ENCODE measurements at places on chromosomes 12 and 14.

DNA sequence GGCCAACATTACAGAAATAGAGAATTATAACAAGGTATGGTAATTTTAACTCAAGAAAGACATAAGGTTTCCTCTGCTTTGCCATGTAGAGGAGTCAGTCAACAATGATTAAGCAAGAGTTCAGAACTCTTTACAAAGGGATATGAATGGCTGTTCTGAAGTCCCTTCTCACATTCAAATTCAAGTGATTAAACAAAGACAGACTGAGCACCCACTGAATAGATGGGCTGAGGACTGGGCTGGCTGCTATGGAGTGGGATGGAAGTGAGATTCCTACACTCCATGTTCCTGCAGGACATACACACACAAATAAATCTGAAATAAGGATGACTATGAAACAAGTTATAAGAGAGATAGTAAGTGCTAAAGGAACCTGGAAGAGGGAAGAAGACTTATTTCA lies 199.0 kb upstream of the GRIP1 start:
- DNase-seq: no peak

DNA sequence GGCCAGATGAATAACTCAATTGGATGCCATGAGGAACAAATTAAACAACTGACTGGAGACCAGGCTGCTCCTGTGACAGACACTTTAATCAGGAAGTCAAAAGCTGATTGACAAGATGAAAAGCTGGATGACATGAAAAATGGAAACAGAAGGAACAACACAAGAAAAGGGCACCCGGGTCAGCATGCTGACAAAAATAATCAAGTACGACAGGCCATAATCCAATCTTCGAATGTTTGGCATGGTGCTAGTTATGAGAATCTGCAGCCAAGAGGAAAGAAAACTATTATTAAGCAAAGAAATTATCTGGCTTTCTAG lies 544.7 kb downstream of the ETNK1 start:
- no peak for DNase-seq

GRCh38 chr12:32120419-32120818 lies 13.8 kb downstream of the BICD1 start:
- no peak for DNase-seq

- no peak for DNase-seq
Observed at GRCh38 chr12:66275040-66275439, 27.3 kb upstream of the HELB start.

DNA sequence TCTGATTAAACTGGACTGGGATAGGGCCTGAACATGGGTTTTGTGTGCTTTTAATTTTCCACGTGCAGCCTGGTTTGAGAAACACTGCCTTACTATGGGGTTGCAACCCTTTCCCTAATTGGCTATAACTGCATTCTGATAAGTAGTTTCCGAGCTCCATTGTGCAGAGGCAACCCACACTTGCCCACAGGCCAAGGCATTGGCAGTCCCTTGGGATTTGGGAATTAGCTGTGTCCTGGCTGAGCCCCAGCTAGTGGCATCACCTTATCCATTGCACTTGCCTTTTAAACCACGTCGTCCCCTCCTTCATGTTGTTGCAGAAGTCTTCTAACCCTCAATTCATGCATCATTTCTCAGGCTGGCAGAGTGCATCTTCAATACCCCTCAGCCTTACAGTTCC lies 10.2 kb downstream of the VCPKMT start:
- no peak for DNase-seq

DNA sequence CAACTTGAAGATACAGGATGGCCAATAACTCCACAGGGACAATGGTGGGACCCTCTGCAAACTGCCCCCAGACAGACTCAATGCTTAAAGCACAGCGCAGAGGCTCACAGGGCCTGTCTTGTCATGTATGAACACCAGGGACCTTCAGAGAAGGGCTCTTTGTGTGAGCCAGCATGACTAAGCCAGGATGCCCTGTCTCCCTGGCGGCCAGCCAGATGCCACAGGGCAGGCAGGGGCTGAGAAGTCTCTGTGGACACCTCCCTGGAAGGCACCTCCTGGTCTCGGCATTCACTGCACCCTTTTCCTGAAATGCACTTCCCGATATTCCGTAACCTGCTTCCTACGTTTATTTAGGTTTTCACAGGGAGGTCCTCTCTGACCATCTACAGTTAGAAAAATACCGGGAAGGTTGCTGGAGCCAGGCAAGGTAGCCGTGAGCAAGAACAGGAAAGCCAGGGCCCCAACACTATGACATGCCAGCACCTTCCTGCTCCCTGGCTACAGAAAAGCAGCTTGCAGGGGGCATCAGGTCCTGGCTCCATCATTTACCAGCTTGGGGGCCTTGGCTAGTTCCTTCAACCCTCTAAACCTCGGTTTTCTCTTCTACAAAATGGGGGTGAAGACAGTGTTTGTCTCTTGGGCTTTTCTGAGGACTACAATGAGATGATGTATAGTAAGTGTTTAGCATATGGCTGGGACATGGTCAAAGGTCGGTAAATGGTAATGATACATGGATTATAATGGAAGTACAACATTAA lies 65.0 kb downstream of the PITPNM2 start:
- DNase-seq: no peak

GRCh38 chr14:64857979-64858744 lies 21.5 kb downstream of the SPTB start:
- DNase-seq: no peak

- DNase-seq: no peak
Observed at GRCh38 chr14:64634558-64634957, 69.7 kb upstream of the PLEKHG3 start.

DNA sequence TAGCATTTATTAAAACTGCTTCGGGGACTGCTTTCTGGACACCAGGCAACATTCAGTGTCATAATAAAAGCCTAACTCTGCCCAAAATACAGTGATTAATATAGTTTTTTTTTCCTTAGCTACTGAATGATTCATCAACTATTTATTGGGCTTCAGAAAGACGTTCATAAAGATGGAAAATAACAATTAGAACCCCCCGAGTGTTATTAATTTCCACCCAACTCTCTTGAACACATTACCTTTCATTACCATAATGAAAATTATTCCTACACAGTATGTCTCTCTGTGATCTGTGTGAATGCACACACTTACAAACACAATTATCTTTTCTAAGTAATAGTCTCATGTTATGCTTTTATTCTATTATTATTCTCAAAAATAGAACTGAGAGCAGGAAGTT lies 473.0 kb downstream of the ADAMTS20 start:
- no peak for DNase-seq

- DNase-seq: no peak
Observed at GRCh38 chr12:53617700-53618099, 8.5 kb downstream of the ATF7 start.

- DNase-seq: no peak
Observed at GRCh38 chr14:101501341-101501740, 60.0 kb upstream of the DIO3 start.

DNA sequence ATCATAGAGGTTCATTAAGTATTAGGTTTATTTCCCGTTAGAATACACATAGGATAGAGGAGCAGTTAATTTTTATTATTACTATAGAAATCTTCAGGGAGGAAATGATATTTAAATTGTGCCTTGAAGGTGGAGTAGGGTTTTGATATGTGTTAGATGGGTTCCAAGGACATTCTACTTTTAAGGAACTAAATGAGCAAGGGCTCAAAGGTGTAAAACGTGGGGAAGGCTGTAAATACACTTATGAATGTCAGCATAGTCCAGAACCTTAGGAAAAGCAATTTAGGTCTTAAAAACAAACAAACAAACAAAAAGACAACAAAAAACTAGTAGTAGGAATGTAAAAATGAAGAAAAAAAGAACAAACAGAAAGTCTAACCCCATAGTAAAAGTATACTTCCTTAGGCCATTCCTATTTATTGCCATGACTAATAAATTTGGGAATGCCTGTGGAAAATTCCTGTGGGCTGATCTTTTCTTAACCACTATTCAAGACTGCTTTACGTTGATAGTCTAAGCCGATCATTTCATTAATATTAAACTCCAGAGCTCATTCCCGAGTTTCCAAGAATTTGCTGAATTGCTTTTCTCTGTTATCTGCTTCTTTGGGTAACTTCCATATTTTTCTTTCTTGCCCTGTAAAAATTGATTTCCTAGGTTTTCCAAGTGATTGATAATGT lies 180.3 kb downstream of the RAD51B start:
- DNase-seq: no peak

DNA sequence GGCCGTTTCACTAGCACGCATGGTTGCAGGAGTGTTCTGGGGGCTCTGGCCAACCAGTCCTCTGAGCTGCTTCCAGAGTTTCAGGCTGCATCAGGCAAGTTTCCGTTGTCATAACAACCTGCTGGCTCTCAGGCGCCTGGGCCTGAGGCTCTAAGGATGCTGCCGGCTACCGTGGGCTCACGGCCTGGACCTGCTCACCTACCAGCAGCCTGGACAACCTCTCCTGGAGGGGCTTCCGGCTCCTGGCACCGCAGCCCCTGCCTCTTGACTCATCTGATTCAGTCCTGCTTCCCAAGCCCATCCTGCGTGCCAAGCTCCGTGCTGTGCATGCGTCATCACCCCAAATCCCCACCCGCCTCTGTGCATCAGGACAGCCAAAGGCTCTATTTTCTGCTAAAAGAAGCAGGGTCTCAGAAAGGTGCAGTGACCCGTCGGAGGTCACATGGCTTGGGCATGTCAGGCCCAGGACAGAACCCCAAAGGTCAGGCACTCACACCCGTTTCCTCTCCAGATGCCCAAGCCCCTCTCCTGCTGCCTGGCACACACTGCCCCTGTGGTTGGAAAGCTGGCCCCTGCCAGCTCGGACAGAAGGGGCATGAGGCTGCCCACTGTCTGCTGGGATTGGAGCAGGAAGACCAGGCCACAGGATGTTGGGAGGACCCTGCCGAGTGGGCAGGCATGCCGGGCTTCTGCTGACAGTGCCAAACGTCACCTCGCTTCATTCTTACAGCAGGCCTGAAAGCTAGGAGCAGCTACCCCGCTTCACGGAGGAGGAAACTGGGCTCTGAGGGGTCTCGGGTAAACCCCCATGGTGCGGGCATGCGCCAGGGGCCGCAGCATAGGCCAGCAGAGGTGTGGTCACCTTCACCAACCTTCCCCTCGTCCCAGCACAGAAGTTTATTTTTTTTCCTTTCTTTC lies 5.7 kb downstream of the BEGAIN start:
- DNase-seq: no peak

DNA sequence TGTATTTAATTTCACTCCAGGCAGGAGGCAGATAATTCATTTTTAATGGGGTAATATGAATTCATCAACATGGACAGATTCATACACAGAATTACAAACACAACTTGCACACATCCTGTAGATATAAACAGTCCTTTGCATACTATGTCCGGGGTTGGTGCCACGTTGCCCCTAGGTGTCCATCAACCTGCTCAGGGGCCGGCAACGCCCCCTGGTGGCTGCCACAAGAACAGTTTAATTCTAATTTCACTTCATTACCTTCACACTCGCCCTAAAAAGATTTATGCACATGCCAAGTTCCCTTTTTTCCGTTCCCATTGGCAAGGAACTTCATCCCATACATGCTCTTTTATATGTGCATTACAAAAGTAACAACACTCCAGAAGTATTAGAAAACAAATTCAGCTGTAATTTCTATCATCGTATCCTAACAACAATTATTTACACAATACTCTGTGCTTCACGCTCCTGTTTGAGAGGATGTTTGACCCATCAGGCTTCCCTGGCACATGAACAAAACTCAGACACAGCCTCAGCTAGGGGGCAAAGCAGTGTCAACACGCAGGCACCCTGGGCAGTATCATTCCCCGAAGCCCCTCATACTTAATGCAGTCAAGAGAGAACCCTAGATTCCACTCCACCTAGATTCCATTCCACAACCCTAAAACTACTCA lies 15.5 kb downstream of the MANSC1 start:
- peak; percentile 22 for DNase-seq

DNA sequence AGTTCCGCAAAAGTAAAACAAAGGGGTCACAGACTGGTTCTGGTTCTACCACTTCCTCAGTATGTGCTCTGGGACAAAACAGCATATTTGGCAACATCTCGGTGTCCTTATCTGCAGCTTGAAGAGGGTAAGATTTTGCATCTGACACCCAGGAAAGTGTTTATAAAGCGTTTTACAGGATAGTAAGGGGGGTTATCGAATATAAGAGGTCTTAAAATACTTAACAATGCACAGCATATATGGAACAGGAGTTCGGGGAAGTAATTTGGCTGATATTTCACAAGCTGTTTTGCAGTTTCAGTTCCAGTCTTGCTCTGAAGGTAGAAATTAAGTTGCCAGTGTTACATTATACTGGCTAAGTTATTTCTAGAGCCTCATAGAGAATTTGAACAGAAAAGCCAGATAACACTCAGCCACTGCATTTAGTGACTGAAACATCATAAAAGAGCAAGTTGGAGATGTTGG lies 904 bp upstream of the MAP4K5 start:
- DNase-seq: no peak

DNA sequence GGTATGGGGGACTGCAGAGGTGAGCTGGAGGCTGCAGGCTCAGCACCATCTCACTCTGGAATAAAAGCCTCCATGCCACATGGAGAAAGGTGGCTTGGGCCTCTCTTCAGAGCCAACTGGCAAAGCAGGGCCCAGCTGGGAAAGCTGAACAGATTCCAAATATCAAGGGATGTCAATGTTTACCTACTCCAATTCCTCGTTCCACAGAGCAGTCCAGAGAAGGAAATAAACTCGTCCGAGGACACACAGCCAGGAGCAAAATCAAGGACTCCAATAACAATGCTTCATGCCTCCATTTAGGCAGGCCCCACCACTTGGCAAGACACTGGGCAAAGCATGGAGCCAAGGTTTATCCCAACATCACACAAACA lies 36.3 kb upstream of the PNMA1 start:
- DNase-seq: no peak

- DNase-seq: no peak
Observed at GRCh38 chr12:71125515-71125914, 32.3 kb downstream of the TSPAN8 start.

GRCh38 chr12:131229426-131230339 lies 276.0 kb downstream of the ADGRD1 start:
- no peak for DNase-seq

Measured in activated CD8-positive, alpha-beta memory T cell treated with anti-CD3 and anti-CD28 coated beads for 4 hours (primary cell).